AG04450 (cell line): ENCODE measurements at places on chromosomes 1 and 21. TPM values are rescaled to one million over a fixed set of nuclear protein-coding genes. Genes with fewer than 3 reads are reported as not detected.

OR10Z1 gene
- not detected in 2 replicates for polyA plus RNA-seq

SUSD4 gene
- 0.12 and 0.29 TPM in 2 replicates for polyA plus RNA-seq

UBASH3A gene
- polyA plus RNA-seq = not detected in 2 replicates

TCHHL1 gene
- not detected in 2 replicates for polyA plus RNA-seq

CYYR1 gene
- not detected in 2 replicates for polyA plus RNA-seq
